GM19239 (cell line): ENCODE measurements at places on chromosomes 2 and 18.

DNA sequence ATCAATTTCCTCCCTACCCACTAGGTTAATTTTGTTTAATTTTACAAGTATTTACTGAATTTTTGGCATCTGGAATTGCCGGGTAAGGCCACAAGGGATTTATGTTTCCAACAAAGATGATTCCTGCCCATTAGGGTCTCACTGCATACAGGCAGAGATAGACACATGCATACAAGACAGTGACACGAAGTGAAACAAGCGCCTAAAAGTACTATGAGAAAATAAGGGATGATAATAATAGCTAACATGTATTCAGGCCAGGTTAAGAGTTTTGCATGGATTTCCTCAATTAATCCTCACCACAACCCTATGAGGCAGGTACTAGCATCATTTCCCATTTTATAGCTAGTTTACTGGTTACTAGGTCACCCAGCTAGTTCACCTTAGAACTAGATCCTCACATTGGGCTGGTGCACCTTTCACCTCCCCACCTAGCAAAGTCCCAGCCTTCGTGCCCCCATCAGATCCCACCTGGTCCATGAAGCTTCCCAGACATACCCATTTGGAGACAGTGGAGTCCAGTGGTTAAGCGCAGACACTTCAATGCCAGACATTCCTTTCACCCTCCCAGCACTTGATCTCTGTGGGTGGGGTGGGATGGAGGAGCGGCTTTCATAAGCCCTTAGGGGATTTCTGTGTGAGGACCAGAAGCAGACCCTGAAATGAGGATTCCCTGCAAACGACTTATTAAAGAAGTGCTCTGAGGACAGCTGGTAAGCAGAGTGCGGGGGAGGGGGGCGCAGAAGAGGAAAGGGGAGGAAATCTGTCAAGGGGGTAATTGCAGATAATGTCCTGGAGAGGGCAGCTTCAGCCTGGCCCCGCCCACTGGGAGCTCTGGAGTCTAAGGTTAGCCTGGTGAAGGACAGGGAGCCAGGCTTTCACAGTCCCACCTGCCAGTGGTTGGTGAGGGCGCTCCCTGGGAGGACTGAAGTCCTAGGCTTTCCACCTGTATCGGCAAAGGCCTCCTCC lies 5.8 kb upstream of the DGUOK start:
- DNase-seq, result no peak

DNA sequence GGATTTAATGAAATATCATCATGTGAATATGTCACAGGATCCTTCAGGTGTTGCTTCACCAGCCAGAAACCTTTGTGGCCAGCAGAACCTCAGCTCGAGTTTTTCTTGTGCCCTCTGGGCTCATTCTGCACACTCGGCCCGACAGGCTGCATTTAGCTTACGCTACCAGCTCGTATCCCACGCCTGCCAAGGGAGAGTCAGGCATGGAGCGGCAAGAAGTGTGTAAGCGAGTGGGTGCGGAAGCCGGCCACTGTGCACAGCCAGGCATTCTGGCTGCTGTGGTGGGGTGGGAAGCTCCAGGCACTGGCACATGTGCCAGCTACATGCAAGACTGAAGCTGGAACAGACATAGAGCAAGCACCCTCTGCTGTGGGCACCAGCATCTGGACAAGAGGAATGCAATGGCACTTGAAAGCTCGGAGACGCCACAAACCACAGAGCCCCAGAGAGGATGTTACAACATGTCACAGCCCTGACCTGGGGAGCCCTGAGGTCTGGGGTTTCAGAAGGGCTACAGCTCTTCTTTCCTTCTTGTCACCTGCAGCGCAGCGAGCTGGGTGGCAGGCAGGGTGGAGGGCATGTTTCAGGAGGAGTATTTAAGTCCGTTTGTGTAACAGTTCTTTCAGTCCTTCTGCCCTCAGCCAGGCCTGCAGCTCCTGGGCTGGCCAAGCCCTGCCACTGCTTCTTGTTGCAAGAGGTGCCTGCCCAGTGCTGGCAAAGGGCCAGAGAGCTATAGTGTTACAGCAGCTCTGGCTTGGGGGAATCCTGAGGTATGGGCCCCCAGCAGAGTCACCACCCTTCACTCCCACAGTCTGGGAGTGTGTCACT lies 257.3 kb upstream of the HNMT start:
- DNase-seq, result no peak

GRCh38 chr2:174753038-174753633 lies 11.1 kb downstream of the CHRNA1 start:
- no peak for DNase-seq

- DNase-seq, result no peak
Observed at GRCh38 chr18:58516514-58517285, 112.2 kb downstream of the ALPK2 start.

DNA sequence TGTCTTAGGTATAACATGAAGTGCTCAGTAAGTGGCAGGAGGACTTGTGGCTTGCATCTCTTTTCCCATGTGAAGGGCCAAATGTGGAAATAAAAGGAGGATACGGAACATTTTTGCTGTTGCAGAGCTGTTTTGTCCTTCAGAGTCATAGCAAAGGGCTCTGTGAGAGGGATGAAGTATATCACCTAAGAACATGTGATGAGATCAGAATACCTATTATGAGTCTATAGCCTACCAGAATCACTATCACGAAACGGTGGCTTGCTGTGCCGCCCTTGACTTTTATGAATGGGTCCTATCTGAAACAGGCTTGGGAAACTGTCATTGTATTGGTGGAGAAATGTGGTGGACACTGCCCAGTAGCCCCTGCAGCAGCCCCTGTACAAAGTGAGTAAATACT lies 67.0 kb upstream of the ITGB6 start:
- DNase-seq, result no peak
